ENCODE measurements at places on chromosomes 3 and 15. TPM values are rescaled to one million over a fixed set of nuclear protein-coding genes. Genes with fewer than 3 reads are reported as not detected.

Gene CHRNA7
- 0.25 TPM for total RNA-seq

Gene ZNF774
- 0.82 TPM for total RNA-seq

Gene MEIS2
- not detected for total RNA-seq

Gene CX3CR1
- total RNA-seq, result 0.25 TPM

- H3K4me1 ChIP-seq, result peaks cover 2% of the 10 kb centered on the region
- H3K27me3 ChIP-seq, result no peaks in the 10 kb centered on the region
- no peak overlapping the region for H3K4me3 ChIP-seq
- peaks cover 6% of the 10 kb centered on the region for H3K36me3 ChIP-seq
- H3K27ac ChIP-seq, result no peak overlapping the region
Observed at GRCh38 chr3:114839476-114839875, 307.6 kb downstream of the ZBTB20 start.

GRCh38 chr3:139265131-139266016 lies 78.4 kb upstream of the MRPS22 start:
- no peaks in the 10 kb centered on the region for H3K36me3 ChIP-seq
- no peak for DNase-seq
- no peak overlapping the region for H3K4me3 ChIP-seq
- no peak overlapping the region for H3K27ac ChIP-seq
- peaks cover 3% of the 10 kb centered on the region for H3K27me3 ChIP-seq
- no peaks in the 10 kb centered on the region for H3K4me1 ChIP-seq

- H3K27ac ChIP-seq, result no peak overlapping the region
- H3K4me3 ChIP-seq, result no peak overlapping the region
- H3K36me3 ChIP-seq, result no peaks in the 10 kb centered on the region
- no peaks in the 10 kb centered on the region for H3K27me3 ChIP-seq
- DNase-seq, result no peak
Observed at GRCh38 chr3:143252931-143253330, 133.4 kb downstream of the CHST2 start.

- H3K27ac ChIP-seq, result no peak overlapping the region
- H3K4me1 ChIP-seq, result no peaks in the 10 kb centered on the region
- H3K36me3 ChIP-seq, result no peaks in the 10 kb centered on the region
- H3K4me3 ChIP-seq, result no peak overlapping the region
- H3K27me3 ChIP-seq, result peaks cover 10% of the 10 kb centered on the region
Observed at GRCh38 chr3:44065311-44066094, 176.2 kb upstream of the TOPAZ1 start.

DNA sequence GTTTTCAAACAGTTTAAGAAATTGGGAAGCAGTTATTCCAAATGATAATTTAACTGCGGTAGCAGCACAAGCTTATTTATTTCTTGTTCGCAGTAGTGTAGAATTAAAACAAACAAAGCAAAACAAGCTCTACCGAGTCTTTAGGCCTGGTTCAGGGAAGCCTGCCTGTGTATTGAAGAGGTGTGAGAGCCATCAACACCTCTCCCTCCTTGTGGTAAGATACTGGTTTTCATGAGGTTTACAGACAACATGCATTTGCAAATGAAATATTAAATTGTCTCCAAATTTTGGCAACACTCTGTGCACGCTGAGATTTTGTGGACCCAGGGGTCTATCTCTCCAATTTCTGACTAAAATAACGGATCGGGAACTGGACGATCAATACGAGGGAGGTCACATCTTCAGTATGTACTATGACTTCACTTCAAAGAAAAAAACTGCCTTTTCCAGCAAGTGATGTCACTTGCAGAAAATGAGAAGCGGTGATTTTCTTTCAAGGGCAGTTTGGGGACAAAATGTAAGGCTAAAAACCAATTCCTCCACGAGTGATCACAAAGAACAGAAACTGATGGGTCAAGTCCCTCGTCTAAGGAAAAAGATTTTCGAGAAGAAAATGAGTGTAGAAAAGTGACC lies 721 bp downstream of the ATR start:
- H3K27me3 ChIP-seq, result no peaks in the 10 kb centered on the region
- H3K27ac ChIP-seq, result peak overlapping the region; percentile 96
- H3K36me3 ChIP-seq, result peaks cover 26% of the 10 kb centered on the region
- H3K4me3 ChIP-seq, result peak overlapping the region; percentile 97

- peaks cover 74% of the 10 kb centered on the region for H3K4me1 ChIP-seq
- peak; percentile 66 for DNase-seq
- peak overlapping the region; percentile 52 for H3K4me3 ChIP-seq
Observed at GRCh38 chr3:106176734-106177133, 307.9 kb upstream of the CBLB start.

DNA sequence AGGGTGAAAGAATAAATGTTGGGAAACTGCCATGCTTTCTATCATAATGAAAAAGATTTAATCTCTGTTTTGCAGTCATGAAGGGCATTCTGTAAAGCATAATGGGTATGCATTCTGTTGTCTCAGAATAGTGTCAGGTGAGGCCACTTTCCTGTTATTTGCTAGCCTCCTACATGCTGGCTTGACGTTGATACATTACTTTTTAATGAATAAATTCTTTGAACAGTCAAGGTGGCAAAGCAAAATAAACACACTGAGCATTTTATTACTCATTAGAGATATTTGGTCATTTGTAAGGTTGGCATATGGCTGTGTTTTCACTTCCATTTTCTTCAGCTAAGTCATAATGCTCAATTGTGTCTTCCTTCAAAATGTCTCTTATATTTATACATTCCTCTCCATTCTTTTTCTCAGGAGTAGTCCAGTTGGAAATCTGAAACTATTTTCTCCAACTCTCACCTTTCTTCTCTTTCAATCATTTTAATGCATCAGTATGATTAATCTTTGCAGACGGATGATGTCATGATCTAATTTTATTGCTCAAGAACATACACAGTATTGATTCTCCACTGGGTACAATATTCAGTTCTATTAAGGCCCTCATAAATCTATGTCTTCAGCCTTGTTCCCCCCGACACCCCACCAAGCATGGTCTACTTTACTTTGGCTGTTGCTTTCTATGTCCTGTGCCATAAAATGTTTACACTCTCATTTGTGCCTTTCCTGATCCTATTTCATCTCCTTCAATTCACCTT lies 290.7 kb downstream of the GBE1 start:
- H3K36me3 ChIP-seq, result no peaks in the 10 kb centered on the region
- H3K27ac ChIP-seq, result no peak overlapping the region
- no peaks in the 10 kb centered on the region for H3K4me1 ChIP-seq
- peaks cover 3% of the 10 kb centered on the region for H3K27me3 ChIP-seq
- DNase-seq, result no peak

GRCh38 chr15:66578286-66578875 lies 12.6 kb upstream of the LCTL start:
- H3K27me3 ChIP-seq, result no peaks in the 10 kb centered on the region
- no peak for DNase-seq
- H3K27ac ChIP-seq, result no peak overlapping the region
- no peak overlapping the region for H3K4me3 ChIP-seq
- peaks cover 9% of the 10 kb centered on the region for H3K4me1 ChIP-seq

DNA sequence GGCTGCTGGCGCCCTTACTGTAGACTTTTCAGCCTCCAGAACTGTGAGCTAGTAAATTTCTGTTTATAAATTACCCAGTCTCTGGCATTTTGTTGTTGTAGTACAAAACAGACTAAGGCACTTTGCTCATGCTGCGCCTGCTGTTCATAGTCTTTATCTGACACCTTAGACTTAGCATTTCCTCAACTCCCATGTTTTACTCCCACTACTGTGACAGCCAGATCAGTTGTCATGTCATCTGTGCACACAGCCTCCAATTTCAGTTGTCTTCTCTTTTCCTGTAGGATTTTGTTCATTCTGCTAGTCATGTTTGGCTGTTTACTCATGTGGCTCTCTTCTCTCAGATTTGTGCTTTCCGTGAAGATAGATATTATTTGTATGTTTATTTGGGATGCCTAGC lies 62.0 kb downstream of the TCF12 start:
- no peak overlapping the region for H3K27ac ChIP-seq
- H3K36me3 ChIP-seq, result no peaks in the 10 kb centered on the region
- H3K4me3 ChIP-seq, result no peak overlapping the region
- peaks cover 44% of the 10 kb centered on the region for H3K4me1 ChIP-seq
- no peak for DNase-seq

DNA sequence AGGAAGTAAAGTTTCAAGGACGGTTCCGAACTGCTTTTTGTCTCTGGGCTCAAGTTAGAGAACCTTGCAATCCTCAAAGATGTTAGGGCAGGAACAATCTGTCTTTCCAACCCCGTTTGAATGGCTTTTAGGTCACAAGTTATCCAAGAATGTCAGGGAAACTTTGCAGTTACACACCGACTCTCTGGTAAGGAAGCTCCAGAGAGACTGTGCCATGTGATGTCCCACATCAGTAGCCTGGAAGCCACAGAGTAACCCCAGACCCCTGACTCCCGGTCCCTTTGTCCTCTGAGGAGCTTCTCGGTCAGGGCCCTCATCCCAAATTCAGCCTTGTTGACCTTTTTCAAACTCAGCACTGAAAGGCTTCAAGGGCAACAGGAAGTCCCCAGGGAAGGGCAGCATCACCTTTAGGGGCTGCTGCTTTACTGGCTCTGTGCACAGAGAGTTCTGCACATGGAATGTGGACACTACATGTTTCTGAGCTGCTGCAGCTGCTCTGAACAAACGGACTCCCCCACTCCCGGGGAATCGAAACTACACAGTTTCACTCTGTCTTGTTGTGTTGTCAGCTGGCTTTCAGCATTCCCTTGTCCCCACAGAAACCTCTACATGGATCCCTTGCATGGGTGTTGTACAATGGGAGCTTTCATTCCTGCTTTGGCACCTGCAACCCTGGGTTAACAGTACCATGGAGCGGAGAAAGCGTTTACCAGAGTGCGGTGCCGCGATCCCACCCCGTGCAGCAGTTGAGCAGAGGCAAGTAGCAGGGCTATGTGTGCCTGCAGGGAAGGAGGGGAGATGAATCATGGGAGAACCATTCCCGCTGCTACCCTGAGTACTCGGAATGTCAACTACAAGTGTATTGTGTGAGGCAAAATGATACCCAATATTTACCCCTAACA lies 408.2 kb upstream of the THBS1 start:
- DNase-seq, result no peak
- H3K27me3 ChIP-seq, result peaks cover 18% of the 10 kb centered on the region
- H3K27ac ChIP-seq, result no peak overlapping the region
- no peaks in the 10 kb centered on the region for H3K36me3 ChIP-seq
- no peak overlapping the region for H3K4me3 ChIP-seq

GRCh38 chr15:41333026-41333562 lies 413 bp downstream of the NUSAP1 start:
- H3K36me3 ChIP-seq, result peaks cover 28% of the 10 kb centered on the region
- peak overlapping the region; percentile 99 for H3K4me3 ChIP-seq
- peak overlapping the region; percentile 98 for H3K27ac ChIP-seq
- no peaks in the 10 kb centered on the region for H3K27me3 ChIP-seq

DNA sequence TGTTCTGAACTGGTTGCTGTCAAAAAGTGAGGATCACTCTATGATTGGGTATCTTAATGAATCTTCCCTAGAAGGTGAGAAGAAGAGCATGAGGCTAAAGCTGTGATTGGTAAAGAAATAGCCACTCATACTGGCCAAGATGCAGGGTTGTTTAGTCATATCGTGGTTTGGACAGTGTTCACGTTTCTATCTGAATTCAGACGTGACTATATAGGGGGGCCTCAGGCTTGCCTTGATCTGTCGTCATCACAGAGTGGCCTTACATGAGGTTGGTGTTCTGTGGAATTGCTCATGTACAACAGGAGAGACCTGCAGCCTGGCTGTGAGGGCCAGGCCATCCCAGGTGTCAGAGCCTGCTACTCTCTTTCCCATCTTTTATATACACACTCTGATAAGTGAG lies 12.4 kb downstream of the RTP2 start:
- DNase-seq, result no peak
- no peaks in the 10 kb centered on the region for H3K36me3 ChIP-seq
- H3K4me3 ChIP-seq, result no peak overlapping the region
- no peaks in the 10 kb centered on the region for H3K4me1 ChIP-seq

- no peaks in the 10 kb centered on the region for H3K36me3 ChIP-seq
- H3K27me3 ChIP-seq, result peaks cover 4% of the 10 kb centered on the region
- peak overlapping the region; percentile 12 for H3K4me3 ChIP-seq
- no peak overlapping the region for H3K27ac ChIP-seq
- H3K4me1 ChIP-seq, result peaks cover 14% of the 10 kb centered on the region
Observed at GRCh38 chr3:23201154-23201838, 1.8 kb upstream of the UBE2E2 start.

- DNase-seq, result no peak
- H3K27ac ChIP-seq, result no peak overlapping the region
- peaks cover 2% of the 10 kb centered on the region for H3K4me1 ChIP-seq
- H3K36me3 ChIP-seq, result no peaks in the 10 kb centered on the region
- no peak overlapping the region for H3K4me3 ChIP-seq
Observed at GRCh38 chr3:36707623-36708409, 56.5 kb downstream of the DCLK3 start.

- no peak overlapping the region for H3K27ac ChIP-seq
- H3K27me3 ChIP-seq, result peaks cover 23% of the 10 kb centered on the region
- peaks cover 8% of the 10 kb centered on the region for H3K36me3 ChIP-seq
- DNase-seq, result no peak
Observed at GRCh38 chr3:185280572-185281365, 26.9 kb upstream of the EHHADH start.

DNA sequence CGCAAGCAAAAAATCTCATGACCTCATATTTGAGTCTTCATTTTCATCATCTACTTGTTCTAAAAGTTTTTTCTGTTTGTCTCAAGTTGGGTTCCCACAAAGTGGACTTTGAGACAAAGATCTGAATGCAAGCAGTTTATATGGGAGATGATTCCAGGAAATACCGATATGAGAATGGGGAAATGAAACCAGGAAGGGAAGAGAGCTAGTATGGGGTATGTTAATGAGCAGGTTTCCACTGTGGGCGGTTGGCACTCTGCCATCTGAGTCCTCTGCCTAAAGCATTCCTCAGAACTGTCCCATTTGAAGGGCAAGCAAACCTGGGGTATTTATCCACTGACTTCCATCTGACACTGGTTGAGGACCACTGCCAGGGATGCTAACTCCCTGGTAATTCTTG lies 8.8 kb downstream of the ADPRH start:
- H3K27ac ChIP-seq, result peak overlapping the region; percentile 62
- peaks cover 10% of the 10 kb centered on the region for H3K36me3 ChIP-seq
- H3K4me3 ChIP-seq, result no peak overlapping the region
- peaks cover 8% of the 10 kb centered on the region for H3K27me3 ChIP-seq

Data from activated naive CD8-positive, alpha-beta T cell treated with anti-CD3 and anti-CD28 coated beads for 36 hours (primary cell).